ENCODE measurements at places on chromosomes 5 and 9.

GRCh38 chr9:79572608-79573411 is 1.0 kb downstream of the TLE4 start:
- no peak for DNase-seq

DNA sequence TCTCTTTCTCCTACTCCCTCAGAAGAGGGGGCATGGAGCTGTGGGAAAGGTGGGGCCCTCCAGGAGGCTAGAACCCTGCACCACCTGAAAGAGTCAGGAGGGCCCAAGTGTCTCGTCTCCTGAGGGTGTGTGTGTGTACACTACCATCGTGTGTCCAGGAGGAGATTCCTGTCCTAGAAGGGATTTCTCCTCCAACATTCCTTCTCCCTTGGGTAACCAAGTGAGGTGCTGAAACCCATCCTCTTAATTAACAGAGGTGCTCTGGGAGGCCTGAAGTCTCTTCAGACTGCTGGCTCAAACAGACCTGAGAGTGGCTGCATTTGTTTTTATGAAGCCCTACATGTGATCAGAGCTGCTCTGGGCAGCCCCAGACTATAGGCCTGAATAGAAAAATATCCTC is 61.1 kb upstream of the FAM169A start:
- DNase-seq: no peak

DNA sequence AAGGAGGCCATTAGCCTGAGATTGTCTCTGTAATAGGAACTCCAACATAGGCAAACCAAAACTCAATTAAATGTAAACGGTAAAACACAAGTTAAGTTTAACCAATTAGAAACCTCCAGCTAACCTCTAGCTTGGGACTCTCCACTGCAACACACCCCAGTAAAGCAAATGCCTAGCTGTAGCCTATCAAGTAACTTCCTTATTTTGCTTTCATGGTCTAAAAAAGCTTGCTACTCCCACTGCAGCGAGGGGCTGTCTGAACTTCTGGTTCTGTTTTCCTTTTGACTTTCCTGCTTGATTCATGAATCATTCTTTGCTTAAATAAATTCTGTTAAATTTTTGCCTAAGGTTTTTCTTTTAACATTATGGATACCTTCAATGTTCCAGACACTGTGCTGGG is 24.4 kb upstream of the C5orf46 start:
- no peak for DNase-seq

DNA sequence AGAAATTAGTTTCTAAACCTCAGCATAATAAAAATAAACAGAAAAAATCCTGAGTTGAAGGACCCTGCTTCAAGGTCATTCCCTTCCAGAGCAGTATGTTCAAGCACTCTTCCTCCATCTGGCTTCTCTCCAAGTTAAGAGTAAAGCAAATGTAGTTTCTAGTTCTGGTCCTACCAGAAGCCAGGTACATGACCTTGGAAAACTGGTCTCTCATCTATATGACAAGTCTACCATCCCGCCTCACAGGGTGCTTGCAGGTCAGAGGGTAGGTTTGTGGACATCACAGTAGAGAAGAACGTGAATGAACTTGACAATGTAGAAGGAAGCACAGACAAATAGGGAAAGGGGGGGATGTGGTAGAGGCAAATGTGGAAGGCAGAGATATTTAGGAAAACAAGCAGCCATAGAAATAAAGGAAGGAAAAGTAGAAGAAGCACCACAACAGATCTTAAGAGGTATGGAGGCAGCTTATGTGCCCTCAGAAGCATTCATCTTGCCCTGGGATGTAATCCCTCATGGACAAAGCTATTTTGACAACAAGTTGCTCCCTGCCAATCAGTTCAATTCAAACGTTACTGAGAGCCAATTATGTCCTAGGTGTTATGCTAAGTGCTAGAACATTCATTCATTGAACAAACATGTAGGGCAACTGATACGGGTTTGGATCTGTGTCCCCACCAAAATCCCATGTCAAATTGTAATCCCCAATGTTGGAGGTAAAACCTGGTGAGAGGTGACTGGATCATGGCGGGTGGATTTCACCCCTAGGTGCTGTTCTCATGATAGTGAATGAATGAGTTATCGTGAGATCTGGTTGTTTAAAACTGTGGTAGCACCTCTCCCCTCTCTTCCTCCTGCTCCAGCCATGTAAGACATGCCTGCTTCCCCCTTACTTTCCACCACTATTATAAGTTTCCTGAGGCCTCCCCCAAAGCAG is 23.7 kb upstream of the CTNNAL1 start:
- DNase-seq: no peak

DNA sequence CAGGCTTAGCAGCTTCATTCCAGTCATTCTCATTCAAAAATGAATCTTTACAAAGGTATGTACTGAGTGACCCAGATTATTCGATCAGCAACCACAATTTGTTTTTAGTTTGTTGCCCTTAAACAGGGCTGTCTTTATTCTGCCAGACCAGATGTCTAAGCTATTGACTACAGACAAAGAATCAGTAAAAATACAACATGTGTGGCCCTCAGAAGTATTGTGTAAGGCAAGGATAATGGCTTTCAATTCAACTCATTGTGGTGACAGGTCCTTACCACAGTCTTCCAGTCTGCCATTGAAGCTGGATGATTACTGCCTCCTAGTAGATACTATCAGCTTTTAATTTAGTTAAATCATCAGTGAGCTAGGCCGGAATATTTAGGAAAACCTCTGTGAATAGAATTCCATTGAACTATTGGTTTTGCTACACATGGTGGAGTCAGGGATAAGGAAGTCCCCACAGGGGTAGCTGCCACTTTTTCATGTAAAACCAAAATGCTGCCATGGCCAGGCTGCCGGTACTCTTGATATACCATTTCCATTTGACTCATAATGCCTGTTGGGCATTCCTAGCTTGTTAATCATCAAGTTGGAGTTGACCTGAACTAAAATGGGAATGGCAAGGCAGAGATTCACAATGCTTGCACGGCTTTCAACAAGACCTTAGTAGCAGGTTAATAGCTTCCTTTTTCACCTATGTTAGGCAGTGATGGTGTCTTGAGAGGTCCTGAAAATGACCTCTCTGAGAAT is 175.6 kb downstream of the MEF2C start:
- DNase-seq: no peak

DNA sequence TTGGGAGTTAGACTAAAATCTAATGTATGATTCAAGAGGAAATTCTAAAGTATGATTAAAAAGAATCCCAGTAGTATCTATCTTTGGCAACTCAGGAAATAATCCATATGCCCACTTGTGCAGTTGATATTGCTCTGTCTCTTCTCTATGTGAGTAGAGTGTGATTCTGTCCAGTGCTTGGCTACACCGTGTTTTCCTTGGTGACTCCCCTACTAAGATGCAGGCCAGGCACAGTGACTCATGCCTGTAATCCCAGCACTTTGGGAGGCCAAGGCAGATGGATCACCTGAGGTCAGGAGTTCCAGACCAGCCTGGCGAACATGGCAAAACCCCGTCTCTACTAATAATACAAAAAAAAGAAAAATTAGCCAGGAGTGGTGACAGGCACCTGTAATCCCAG is 495.4 kb downstream of the MAT2B start:
- no peak for DNase-seq

DNA sequence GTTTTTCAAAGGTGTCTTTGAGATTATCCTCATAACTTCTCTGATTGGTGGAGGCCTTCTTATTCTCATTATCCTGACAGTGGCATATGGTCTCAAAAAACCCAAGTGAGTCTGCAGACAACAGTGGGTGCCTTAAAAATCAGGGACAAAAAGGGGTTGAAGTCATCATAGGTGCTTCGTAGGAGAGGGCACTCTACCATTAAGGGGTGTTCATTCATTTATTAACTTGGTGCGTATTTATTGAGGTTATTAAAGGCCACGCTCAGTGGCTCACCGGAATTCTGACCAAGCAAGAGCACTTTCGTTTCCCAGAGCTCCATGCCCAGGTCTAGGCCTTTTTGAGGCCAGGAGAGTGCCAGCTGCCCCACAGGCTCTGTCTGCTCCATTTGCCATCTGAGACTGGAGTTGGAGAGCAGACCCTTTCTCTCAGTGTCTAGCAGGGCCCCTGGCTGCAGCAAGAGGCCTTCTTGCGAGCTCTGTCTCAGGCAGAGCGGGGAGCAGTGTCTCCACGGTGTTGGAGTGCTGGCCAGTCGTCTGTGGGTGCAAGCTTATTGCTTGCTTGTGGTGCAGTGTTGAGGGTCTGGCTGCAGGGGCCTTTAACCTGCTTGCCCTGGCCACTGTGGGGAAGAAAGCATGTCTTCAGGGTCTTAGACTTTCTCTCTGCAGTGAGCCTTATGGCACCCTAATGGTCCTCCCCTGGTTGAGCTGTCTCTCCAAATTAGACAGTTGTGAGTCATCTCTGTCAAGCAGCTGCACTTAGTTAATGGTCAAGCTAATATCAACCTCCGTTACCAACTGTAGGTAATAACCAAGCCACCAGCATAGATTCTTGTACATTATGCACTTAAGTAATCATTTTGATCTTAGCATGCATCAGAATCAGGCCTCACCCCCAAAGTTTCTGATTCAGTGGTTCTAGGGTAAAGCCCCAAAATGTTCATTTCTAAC is 62.6 kb downstream of the IL31RA start:
- no peak for DNase-seq

DNA sequence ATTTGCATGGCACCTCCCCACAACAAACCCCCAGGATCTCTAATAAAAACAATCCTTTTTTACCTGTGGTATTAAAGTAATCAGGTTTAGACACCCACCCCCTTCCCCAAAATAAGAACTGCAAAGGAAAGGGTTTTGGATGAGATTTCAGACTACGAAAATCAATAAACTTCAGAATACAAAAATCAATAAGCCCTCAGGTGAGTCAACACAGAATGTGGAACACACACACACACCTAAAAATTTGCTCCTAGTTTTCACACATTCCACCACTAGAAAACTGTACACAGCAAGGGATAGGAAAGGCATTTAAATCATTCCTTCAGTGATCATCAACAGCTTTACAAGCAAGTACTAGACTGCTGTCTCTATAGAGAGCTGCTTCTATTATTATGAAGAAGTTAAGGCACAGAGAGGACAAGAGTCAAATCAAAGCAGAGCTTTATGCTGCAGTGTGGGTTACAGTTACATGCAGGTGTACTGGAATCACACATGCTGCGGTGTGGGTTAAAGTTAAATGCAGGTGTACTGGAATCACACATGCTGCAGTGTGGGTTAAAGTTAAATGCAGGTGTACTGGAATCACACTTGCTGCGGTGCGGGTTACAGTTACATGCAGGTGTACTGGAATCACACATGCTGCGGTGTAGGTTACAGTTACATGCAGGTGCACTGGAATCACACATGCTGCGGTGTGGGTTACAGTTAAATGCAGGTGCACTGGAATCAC is 36.3 kb downstream of the PFDN1 start:
- no peak for DNase-seq

- DNase-seq: peak; percentile 74
Measured at GRCh38 chr5:81825237-81825636, 74.3 kb upstream of the SSBP2 start.

DNA sequence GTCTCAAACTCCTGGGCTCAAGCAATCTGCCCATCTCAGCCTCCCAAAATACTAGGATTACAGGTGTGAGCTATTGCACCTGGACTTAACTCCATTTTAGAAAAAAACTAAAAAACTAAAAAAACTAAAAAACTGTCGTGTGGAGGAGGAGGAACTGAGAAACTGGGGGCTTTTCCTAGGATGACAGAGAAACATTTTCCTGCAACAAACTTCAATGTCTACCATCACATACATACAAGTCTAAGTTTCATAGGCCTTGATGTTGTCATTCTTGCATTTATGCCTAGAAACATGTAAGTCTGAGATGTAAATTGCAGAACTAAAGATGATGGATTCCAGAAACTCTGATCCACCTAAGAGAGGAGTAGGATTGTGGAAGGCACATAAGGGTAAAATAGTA is 556.8 kb downstream of the RAB3C start:
- DNase-seq: no peak

GRCh38 chr9:125674981-125675973 is 31.7 kb downstream of the MAPKAP1 start:
- peak; percentile 16 for DNase-seq

GRCh38 chr9:109083141-109083540 is 36.6 kb downstream of the TMEM245 start:
- DNase-seq: no peak

All from T1000 (cell line).